RCC 7860 (cell line): ENCODE measurements at places on chromosomes 7 and 10.

- DNase-seq, result no peak
Observed at GRCh38 chr10:8586504-8586903, 532.0 kb downstream of the GATA3 start.

DNA sequence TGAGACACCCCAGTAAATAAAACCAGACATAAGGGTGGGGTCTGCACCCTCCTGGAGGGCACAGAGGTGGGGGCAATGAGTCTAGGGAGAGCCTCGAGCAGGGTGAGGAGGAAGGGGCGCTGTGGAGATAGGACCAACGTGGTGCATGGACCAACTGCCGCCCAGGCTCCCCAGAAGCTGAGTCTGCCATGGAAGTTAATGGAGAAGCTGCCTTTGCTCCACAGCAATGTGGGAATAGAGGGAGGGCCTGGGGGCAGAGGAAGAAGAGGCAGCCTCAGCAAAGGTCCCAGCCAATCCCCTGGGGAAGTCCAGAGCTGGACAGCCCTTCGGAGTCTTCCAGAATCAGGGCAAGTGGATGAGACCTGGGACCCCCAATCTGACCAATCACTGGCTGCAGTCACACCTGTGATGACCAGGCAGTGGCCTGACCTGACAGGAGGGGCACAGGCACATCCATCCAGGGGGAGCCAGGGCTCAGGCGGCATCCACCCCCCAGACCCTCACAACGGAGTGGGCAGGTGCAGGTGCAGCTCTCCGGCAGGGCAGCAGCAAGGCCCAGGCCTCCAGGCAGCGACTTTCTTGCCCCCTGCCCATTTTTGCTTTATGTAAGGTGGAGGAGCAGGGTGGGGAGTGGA lies 242.2 kb upstream of the PPP2R2D start:
- DNase-seq, result no peak

DNA sequence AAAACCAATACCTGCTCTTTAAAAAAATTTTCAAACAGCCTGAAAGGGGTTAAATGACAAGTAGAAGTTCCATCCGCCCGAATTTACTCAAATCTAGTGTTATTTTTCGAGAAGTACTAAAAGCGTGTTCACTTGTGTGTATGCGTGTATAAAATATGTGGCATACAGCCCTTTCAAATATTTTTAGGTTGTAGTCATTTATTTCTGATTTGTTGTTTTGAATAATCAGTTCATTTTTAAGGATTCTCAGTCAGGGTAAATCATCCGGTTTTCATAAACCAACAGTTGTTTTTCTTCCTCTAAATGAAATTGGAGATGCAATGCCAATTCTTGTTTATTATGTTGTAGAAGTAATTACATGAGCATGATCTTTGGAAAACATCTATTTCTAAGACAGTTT lies 6.9 kb upstream of the SUN1 start:
- no peak for DNase-seq

- DNase-seq, result no peak
Observed at GRCh38 chr7:141999058-141999623, 3.5 kb downstream of the MGAM start.

DNA sequence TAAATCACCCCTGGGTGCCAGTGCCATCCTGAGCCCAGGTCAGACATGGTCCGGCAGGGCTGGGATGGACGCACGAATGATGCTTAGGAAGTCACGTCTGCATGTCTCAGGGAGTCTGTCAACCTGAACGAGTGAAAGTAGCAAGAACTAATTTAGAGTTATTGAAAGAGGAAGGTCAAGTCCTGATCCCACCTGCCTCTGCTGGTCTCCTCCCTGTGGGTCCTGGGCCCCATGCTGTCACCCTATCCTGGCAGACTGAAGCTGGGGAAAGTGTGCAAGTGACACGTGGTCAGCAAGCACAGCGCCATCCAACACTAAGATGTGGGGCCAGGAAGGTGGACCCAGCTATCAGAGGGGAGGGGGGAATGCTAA lies 26.1 kb upstream of the GRID1 start:
- DNase-seq, result no peak

- DNase-seq, result no peak
Observed at GRCh38 chr10:93815304-93816096, 57.8 kb downstream of the LGI1 start.

GRCh38 chr7:26309089-26309488 lies 17.4 kb downstream of the SNX10 start:
- DNase-seq, result no peak

- no peak for DNase-seq
Observed at GRCh38 chr7:54409917-54410316, 132.3 kb upstream of the VSTM2A start.

GRCh38 chr7:150745876-150746275 lies 8.7 kb downstream of the GIMAP5 start:
- no peak for DNase-seq

- no peak for DNase-seq
Observed at GRCh38 chr10:28046579-28046978, 47.7 kb upstream of the ODAD2 start.

DNA sequence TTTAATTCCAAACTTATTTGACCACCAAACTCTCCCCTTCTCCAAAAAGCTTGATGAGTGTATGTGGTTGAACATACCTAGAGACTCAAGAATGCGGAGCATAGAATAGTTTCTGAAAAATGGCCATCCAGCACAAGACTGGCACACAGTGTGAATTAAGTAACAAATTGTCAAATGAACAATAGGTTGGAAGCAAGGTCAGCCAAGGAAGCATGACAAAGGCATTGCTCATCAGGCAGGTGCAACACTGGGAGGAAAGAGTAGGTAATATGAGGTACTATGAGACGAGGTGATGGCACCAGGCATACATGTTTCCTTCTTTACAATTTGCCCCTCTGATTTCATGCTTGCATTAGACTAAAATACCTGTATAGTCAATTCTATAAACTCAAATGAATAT lies 73.7 kb downstream of the DKK1 start:
- DNase-seq, result no peak

GRCh38 chr7:116811768-116812167 lies 50.6 kb upstream of the CAPZA2 start:
- DNase-seq, result no peak

- DNase-seq, result no peak
Observed at GRCh38 chr10:78760463-78761310, 308.1 kb upstream of the ZMIZ1 start.

GRCh38 chr10:76871697-76872295 lies 765.8 kb downstream of the KCNMA1 start:
- no peak for DNase-seq

DNA sequence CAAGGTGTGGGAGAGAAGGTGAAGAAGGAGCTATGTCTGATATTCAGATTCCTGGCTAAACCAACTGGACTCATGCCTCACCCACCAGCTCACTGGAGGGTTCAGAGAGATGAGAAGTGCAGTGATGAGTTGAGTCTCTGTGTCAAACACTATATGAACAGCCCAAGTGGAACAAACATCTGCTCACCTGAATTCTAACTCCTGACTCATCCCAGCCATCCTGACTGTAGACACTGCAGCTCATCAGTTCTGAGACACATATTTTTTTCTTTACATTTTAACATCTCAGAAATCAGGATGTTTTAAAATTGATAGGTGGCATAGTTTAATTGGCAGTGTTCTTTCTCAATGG lies 27.3 kb downstream of the GSDME start:
- no peak for DNase-seq

DNA sequence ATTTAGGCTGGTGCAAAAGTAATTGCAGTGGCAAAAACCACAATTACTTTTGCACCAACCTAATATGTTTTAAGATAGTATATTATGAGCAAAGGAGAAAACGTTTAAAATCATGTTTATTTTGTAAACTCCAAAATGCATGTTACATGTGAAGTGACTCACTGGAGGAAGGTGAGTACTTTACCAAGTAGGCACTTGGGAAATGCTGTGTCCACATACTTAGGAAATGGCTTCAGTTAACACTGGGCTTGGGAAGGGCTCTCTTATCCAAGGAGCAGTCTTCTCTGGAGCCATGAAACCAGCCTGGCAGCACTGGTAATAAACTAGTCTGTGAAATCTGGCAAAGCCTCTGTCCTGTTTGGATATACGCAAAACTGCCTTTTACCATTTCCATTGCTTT lies 4.4 kb downstream of the RPS24 start:
- no peak for DNase-seq

DNA sequence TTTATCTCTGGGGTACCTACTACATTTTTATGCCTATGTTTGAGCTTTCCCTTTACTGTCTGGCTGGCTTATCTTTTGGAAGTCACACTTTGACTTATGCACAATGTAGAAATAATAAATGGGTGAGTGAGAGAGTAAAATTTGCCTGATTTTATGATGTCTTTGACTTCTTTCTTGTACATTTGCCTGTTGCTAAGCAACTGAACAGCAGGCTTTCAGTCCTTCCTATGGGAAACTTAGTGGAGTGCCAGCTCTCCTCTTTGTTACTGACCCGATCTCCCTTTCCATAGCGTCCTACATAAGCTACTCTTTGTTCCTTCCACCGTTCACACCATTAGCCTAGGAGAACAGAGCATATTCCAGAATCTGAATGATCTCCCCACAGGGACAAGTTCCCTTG lies 4.2 kb downstream of the TAS2R60 start:
- no peak for DNase-seq

GRCh38 chr7:78151229-78151628 lies 352.7 kb downstream of the PHTF2 start:
- no peak for DNase-seq

DNA sequence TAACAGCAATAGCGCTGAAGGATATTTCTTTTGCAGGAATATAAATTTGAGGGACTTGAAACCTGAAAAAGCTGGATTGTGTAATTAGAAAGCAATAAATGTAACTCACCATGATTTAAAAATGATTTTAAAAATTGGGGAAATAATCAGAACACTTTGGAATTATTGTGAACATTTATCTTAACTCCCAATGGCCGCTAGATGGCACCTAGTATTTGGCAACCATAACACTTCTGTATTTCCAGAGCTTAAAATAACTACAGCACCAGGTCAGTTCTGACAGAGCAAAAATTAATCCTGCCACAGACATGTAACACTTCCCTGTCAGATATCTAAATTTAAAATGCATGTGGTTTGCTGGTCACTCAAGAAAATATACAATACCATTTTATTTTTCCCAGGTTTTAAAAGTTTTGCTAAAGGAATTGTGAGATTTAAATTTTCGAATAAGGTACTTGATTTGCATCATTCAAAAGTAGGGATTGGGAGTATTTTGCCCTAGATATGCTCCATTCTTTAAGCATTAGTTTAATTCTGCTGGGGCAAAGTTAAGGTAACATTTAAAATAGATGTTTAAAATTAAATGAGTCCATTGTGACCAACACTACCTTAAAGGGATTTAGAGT lies 144.5 kb downstream of the PPP1R3A start:
- peak; percentile 45 for DNase-seq

- DNase-seq, result no peak
Observed at GRCh38 chr7:79984210-79984609, 150.4 kb upstream of the GNAI1 start.

DNA sequence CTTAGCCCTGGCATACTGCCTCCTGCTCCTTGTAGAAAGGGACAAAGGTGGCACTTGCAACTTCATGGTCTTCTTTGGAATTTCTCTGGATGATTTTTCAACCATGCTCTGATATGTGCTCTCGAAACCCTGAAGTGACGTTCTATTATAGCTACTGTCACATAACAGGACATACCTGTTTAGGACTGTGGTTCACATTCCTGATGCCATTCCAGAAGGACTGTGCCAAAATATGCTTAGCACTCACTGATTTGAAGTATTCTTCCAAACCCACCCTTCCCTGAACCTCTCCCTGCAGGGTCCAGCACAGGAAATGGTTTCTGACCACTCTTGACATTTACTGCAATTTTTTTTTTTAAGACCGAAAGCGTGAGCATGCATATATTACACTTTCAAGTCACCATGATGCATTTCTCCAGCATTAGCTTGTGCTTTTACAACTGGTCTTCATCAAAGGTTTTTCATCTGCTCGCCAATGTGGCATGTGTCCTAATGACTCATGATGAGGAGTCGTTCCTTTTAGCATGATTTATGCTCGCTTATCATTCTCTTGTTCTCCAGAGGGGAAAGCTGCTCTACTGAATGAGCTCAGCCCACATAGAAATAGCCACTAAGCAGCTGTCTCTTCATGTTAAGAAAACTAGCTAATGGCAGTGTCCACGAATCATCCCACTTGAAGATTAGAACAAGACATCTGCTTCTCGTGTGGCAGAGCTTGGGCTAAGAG lies 135.2 kb downstream of the ADAM12 start:
- peak; percentile 97 for DNase-seq
